AG09319 (cell line): ENCODE measurements at places on chromosomes 4 and X.

- no peak for DNase-seq
Measured at GRCh38 chr4:46889410-46889809, 19.6 kb downstream of the COX7B2 start.

GRCh38 chr4:59570860-59571476 lies 1629.2 kb upstream of the ADGRL3 start:
- no peak for DNase-seq

- DNase-seq, result no peak
Measured at GRCh38 chr4:16588651-16589050, 309.8 kb downstream of the LDB2 start.

DNA sequence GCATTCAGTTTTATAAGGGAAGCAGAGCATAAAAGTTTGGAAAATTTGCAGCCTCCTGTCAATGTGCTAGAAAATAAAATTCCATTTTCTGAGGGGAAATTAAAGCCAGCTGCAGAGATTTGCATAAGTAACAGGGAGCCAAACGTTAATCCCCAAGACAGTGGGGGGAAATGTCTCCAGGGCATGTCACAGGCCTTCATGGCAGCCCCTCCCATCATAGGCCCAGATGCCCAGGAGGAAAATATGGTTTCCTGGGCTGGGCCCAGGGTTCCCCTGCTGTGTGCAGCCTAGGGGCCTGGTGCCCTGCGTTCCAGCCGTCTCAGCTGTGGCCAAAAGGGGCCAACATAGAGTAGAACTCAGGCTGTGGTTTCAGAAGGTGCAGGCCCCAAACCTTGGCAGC lies 9.3 kb downstream of the RNF4 start:
- DNase-seq, result no peak

DNA sequence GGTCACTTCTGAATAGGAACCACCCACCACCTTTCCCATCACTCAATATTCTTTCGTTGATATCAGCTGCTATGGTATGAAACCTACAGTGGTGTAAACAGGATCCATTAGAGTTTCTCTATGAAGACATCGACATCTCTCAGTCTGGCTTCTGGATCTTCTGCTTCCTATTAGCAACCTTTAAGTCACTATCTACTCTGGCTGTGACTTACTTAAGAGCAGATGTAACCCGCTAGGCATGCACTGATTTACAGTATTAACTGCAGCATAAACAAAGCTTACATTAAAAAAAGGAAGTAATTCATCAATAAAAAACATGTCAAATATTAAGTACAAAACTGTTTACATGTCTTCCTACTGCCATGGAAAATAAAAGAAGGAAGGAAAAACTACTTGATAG lies 96.4 kb downstream of the ANAPC10 start:
- no peak for DNase-seq

- DNase-seq, result no peak
Measured at GRCh38 chr4:2350982-2351381, 67.5 kb downstream of the ZFYVE28 start.

DNA sequence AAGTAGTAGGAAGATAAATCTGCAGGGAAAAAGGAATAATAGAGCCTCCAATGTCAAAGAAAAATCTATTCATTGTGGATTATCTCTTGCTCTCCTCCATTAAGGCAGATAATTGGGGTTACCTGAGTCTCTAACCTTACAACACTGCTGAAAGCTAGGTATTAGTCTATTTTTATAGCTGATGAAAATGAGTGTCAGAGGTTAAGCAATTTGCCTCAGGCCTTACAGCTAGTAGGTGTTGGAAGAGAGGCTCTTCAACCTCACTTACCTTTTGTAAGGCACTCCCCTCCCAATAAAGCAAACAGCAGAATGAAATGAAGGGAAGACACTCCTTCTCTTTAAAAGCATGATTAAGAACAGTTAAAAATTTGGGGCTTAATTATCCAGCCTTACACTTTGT lies 45.4 kb upstream of the GAB1 start:
- no peak for DNase-seq

- no peak for DNase-seq
Measured at GRCh38 chrX:98480606-98481005, 1596.9 kb downstream of the RPA4 start.

DNA sequence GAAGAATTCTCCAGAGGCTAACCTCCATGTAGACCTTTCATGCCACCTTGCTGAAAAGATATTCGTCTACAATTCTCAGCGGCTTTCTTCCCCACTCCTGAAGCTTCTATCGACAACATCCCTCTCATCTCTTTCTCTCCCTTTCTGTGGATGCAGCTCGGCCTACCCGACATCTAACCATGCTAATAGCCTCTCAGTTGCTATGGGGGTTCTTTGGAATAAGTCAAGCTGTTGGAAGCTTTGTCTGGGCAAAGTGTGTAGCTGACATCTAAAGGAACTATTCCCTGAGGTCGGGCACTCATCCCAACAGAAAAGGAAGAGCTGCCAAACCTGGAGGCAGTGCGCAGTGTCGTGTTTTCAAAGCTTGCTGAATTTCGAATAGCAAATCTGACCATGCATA lies 192.1 kb downstream of the RBMX2 start:
- no peak for DNase-seq

DNA sequence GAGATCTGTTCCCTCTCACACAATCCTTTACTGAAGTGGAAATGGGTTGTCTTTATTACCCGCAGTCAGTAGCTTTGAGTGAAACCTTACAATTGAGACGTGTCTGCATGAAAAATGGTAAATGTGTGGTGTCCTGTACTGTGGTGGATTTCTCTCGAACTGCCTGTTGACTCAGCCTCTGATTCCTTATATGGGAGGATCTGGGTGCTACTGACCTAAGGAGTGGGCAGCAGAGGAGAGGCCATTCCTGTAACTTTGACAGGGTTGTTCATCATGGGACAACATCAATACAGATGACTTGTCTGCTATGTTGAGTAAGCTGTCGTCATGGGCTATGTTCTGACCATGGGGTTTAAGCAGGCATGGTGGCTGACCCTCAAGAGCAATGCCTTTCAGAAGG lies 159.6 kb upstream of the WDR1 start:
- DNase-seq, result no peak

- DNase-seq, result no peak
Measured at GRCh38 chr4:174340714-174341113, 57.0 kb downstream of the CEP44 start.

- no peak for DNase-seq
Measured at GRCh38 chrX:333611-334311, 15.2 kb upstream of the GTPBP6 start.

- no peak for DNase-seq
Measured at GRCh38 chr4:186827534-186827897, 103.9 kb upstream of the FAT1 start.

GRCh38 chr4:151983854-151984253 lies 223.0 kb upstream of the GATB start:
- no peak for DNase-seq

DNA sequence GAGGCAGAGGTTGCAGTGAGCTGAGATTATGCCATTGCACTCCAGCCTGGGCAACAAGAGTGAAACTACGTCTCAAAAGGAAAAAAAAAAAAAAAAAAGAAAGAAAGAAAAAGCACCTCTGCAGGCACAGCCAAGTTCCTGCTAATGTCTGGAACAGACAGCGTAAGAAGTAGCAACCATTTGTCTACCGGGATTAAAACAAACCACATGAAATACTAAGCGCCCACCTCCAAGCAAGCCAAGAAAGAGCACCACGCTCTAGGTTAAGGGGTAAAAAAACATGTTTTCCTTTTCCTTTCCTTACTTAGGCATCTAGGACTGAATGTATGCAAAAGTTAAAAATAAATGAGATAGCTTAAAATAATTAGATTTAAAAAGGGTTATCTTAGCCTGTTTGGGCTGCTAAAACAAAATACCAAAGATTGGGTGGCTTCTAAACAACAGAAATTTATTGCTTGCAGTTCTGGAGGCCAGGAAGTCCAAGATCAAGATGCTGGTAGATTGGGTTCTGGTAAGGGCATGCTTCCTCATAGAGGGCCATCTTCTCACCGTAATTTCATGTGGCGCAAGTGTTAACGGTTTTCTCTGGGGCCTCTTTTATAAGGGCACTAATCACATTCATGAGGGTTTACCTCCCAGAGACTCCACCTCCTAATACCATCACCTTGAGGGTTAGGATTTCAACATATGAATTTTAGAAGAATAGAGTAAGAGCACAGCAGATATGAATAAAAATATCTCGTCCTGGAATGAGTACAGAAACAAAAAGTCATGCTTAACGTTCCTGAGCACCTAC lies 12.3 kb downstream of the GPC4 start:
- no peak for DNase-seq

- no peak for DNase-seq
Measured at GRCh38 chr4:122747883-122748282, 15.4 kb downstream of the BBS12 start.

DNA sequence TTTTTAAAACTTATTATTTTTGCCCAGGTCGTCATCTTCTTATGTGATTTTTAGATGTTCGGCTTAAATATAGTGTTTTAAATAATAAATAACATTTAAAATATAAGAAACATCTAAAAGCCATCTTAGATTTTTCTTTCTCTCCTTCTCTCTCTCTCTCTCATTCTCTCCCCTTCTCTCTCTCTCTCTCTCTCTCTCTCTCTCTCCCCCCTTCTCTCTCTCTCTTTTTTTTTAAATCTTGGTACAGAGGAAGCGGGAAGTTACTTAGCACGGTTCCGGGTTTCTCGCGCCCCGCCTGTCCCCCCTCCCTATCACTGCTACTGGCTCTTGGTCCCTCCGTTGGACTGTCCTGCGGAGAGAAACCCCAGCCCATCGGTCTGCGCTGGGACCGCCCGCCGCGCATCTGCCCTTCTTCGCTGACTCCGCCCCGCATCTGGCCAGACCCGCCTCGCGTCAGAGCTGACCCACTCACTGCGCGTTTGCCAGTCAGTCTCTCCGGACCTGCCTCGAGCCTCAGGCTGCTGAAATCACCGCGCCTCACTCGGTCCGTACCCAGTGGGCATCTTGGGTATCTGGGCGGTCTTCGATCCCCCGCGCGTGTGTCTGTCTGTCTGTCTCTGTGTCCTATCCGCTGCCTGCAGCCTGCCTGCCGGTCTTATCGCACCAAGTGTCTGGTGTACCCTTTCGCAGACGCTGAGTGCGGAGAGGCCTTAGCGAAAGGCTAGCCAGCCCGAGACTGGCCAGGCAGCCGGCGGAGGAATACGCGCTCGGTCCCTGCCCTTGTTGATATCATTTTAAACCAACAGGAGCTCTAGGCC lies at the start of gene PABPC5:
PABPC5 (plus strand) TSS at position 489 of the 818 bp plus-strand sequence. CDS start 739 bp downstream, outside the sequence.
- DNase-seq, result peak; percentile 78

- DNase-seq, result no peak
Measured at GRCh38 chr4:115851918-115852766, 738.7 kb upstream of the NDST4 start.

DNA sequence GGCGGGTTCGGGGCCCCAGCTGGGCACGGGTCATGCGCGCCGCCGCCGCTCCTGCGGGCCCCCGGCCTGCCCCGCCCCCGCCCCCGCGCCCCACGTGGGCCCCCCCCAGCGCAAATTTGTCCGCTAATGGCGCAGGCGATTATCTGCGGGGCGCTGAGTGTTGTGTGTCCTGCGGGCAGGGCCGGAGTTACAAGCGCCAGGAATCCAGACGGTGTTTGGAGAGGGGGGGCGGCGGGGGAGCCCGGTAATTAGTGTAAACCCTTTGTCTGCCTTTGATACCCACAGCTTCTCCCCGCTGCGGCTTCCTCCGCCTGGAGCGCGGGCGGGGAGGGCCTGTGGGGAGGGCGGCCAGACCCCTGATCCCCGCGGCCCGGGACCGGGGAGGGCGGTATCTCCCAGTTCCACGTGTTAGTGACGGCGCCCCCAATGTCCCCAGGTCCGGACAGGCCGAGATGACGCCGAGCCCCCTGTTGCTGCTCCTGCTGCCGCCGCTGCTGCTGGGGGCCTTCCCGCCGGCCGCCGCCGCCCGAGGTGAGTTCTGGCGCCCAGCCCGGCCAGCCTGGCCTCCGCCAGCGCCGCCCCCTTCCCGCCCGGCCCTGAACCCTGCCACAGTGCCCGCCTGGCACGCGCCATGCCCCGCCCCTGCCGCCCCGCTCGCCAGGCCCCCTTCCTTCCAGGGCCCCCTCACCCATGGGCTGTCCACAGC lies 761 bp downstream of the FGFRL1 start:
- DNase-seq, result no peak

- no peak for DNase-seq
Measured at GRCh38 chr4:81609844-81610243, 138.1 kb upstream of the RASGEF1B start.

DNA sequence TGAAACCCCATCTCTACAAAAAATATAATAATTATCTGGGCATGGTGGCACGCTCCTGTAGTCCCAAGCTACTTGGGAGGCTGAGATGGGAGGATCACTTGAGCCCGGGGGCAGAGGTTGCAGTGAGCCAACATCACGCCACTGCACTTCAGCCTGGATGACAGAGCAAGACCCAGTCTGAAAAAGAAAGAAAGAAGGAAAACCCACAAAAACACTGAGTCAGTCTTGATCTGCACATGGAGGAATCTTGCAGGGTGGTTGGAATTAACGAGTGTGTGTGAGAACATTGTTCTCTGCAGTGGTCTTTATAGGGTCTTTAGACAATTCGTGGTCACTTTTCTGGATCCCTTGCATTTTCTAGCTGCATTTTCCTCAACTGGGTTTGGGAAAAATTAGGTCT lies 23.2 kb downstream of the ADD1 start:
- DNase-seq, result no peak

- no peak for DNase-seq
Measured at GRCh38 chrX:24870143-24870542, 145.6 kb downstream of the ARX start.

DNA sequence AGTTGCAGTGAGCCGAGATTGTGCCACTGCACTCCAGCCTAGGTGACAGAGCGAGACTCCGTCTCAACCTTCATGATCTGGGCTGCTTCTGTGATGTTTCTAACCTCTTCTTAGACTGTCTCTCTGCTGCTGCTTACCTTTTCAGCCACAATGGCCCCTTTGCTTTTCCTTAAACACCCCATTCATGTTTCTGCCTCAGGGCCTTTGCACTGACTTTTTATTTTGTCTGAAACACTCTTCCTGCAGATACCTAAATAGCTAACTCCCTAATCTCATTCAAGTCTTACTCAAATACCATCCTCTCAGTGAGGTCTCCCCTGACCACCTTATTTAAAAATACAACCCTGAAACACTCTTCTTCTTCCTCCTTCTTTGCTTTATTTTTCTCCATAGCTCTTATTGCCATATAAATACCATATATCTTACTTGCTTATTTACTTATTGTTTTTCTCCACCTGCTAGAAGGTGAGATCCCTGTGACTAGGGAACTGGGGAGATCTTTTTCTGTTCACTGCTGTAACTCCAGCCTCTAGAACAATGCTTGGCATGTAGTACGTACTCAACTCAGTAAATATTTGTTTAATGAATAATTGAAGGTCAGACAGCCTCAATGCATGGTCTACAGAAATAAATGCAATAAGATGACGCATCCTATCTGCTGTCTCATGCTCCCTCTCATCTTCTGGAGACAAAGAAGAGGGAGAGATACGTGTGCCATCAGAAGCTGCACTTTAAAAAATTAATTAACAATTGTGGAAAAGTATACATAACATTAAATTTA lies 43.8 kb upstream of the SETD7 start:
- DNase-seq, result no peak

DNA sequence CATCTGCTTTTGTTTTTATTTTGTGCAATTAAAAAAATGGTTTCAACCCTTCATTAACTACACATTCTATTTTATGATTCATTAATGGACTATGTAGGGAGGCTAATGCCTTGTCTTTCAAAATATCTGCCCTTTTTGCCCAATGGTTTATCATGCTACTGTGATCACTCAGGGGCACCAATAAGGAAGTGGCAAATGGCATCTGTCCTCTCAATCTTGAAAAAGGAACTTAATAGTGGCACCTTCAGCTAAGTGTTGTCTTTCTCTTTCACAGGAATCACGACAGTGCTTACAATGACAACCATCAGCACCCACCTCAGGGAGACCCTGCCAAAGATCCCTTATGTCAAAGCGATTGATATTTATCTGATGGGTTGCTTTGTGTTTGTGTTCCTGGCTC lies 57.1 kb downstream of the COMMD8 start:
- no peak for DNase-seq

GRCh38 chr4:175841366-175841765 lies 29.3 kb upstream of the GPM6A start:
- no peak for DNase-seq
